ENCODE measurements at places on chromosomes 12 and 14. TPM values are rescaled to one million over a fixed set of nuclear protein-coding genes. Genes with fewer than 3 reads are reported as not detected.

Gene KRT7
- total RNA-seq: 16.8 TPM

Gene IRAK3
- 2.4 TPM for total RNA-seq

Gene CFAP54
- 0.64 TPM for total RNA-seq

Gene DIO2
- total RNA-seq: 0.05 TPM

Gene KRT3
- total RNA-seq: not detected

Gene MYH6
- total RNA-seq: not detected

Gene RNASE2
- not detected for total RNA-seq

Gene FAM90A1
- not detected for total RNA-seq

Gene GALNT6
- total RNA-seq: 6.5 TPM

Gene RFC5
- total RNA-seq: 25.0 TPM

Gene KCTD10
- total RNA-seq: 55.2 TPM

Gene KLRC4
- 1.4 TPM for total RNA-seq

Gene ADSS1
- 9.4 TPM for total RNA-seq

Gene CERS5
- 50.5 TPM for total RNA-seq

Gene KERA
- total RNA-seq: not detected

Gene TAS2R19
- total RNA-seq: 1.1 TPM

Gene TRIM9
- 0.44 TPM for total RNA-seq

Gene NAV3
- total RNA-seq: 2.5 TPM

Gene SPRYD3
- total RNA-seq: 25.0 TPM

Gene ADGRD1
- 0.21 TPM for total RNA-seq

Gene ZNF664
- 115 TPM for total RNA-seq

Gene CPNE8
- total RNA-seq: 23.6 TPM
